ENCODE measurements at places on chromosomes 13 and 19.

DNA sequence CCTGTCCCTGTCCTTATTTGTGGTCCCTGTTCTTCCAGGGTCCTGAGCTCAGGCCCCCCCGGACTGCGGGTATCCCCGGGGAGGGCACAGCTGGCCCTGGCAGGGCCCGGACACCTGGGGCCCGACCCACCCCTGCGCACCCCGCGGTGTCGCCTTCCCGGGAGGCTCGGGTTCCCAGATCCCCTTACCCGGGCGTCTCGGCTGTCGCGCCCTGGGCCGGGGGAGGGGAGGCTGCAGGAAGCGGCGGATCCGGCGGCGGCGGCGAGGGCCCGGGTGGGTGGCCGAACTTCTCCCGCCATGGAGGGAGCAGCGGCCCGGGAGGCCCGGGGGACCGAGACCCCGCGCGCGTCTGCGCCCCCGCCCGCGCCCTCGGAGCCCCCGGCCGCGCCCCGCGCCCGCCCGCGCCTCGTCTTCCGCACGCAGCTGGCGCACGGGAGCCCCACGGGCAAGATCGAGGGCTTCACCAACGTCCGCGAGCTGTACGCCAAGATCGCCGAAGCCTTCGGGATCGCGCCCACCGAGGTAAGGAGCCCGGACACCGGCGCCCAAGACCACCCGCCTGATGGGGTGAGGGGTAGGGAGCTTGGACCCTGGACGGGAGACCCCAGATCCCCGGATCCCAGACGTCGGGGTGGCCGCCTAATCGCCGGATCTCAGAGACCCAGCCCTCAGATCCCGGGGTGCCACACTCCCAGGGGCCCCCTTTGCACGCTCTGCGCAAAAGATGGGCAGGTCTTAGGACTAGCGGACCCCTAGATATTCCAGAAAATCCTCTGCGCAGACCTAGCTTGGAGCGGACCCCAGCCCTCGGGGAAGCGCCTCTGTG is at the start of gene GIPC3:
GIPC3 (plus strand) TSS at position 178 of the 826 bp plus-strand sequence; CDS start at position 298, 120 bp downstream.
- DNase-seq: no peak
- H3K36me3 ChIP-seq: no peaks in the 10 kb centered on the region
- peaks cover 7% of the 10 kb centered on the region for H3K4me1 ChIP-seq
- no peak within 1 kb of the TSS for H3K27ac ChIP-seq

DNA sequence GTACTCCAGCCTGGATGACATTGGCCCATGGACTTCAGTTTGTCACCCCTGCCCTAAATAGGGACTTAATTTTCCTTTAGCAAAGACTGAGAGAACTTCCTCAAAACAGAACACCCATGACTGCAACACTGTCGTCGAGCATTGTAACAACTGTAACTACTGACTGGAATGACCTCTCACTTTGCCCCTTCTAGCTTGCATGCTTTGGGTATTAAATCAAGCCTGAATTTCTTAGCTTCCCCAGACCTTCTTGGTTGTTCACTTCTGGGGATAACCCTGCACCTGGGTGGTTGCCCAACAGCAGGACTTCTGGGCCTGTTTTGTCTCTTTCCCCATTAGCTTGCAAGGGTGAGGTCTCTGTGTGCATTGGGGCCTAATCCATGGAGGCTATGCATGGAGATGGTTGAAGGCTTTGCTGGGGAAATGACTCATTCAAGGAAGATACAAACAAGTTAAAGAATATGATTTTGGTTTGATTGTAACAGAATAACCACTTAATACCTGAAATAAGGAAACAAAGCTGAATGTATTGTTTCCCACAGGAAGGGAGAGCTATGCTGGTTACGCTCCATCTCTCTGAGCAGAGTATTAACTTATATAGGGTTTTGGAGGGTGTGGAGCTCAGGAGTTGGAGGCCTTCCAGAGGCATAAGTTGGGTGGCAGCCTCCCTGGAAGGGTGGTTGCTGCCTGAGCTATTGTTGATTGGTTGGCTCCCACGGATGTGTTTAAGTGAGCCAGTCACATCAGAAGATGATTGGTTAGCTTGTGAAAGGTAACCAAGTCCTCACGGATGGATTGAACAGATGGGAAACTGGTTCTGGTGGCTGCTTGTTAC is 34.7 kb upstream of the UBAC2 start:
- H3K27ac ChIP-seq: no peak overlapping the region
- H3K4me1 ChIP-seq: no peaks in the 10 kb centered on the region
- no peak for DNase-seq
- no peak overlapping the region for H3K4me3 ChIP-seq
- no peaks in the 10 kb centered on the region for H3K36me3 ChIP-seq

DNA sequence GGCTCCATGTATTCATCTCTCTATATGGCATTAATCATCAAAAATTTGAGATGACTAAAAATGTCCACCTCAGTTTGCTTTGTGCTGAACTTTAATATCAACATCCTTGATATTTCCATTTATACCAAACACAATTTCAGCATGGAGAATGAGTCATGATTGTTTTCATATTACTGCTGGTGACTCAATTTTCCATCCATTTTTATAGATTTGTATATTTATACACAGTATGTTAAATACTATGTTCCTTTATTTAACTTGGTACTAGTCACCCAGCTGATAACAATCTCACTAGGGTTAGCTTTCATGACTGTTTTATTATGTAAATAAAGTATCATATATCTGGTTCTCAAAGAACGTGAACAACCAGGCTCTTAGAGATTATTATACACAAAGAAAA is 1255.1 kb downstream of the SLITRK1 start:
- no peaks in the 10 kb centered on the region for H3K27me3 ChIP-seq
- H3K27ac ChIP-seq: no peak overlapping the region
- DNase-seq: peak; percentile 1
- H3K36me3 ChIP-seq: no peaks in the 10 kb centered on the region
- H3K4me1 ChIP-seq: no peaks in the 10 kb centered on the region
- H3K4me3 ChIP-seq: no peak overlapping the region

GRCh38 chr13:37047032-37047431 is 12.5 kb downstream of the SUPT20H start:
- peaks cover 33% of the 10 kb centered on the region for H3K36me3 ChIP-seq
- no peaks in the 10 kb centered on the region for H3K27me3 ChIP-seq
- peaks cover 7% of the 10 kb centered on the region for H3K4me1 ChIP-seq
- H3K4me3 ChIP-seq: no peak overlapping the region

DNA sequence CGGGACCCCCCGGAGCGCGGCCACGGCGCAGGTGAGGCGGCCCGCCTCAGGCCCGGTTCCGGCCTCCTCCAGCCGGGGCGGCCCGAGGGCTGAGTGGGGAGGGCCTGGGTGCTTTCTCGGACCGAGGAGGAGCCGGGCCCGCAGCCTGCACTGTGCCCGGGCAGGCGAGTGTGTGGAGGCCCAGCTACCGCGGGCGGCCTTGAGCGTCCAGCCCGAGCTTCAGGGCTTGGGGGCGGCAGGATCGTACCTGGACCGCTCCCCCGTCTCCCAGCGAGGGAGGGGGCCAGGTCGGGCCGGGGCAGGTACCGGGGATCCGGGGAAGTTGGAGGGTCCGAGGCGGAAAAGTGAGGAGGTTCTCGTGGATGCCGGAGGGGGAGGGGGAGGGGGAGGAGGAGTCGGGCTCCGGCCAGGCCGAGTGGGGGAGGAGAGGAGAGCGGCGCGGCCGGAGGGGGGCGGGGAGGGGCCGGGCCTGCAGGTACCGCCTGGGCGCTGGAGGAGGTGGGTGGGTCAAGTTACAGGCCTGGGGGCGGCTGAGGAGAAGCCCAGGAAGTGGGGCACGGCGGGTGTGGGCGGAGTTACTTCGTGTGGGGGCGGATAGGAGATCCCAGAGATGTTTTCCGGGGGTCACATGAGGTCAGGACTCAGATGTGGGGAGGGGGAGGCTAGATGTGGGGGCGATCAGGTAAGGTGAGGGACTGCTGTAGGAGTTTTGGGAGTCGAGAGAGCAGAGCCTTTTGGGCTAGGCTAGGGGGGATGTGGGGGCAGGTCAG is 545 bp downstream of the NACC1 start:
- no peak for DNase-seq
- H3K27ac ChIP-seq: peak overlapping the region; percentile 57
- H3K4me3 ChIP-seq: peak overlapping the region; percentile 58
- H3K4me1 ChIP-seq: peaks cover 13% of the 10 kb centered on the region

DNA sequence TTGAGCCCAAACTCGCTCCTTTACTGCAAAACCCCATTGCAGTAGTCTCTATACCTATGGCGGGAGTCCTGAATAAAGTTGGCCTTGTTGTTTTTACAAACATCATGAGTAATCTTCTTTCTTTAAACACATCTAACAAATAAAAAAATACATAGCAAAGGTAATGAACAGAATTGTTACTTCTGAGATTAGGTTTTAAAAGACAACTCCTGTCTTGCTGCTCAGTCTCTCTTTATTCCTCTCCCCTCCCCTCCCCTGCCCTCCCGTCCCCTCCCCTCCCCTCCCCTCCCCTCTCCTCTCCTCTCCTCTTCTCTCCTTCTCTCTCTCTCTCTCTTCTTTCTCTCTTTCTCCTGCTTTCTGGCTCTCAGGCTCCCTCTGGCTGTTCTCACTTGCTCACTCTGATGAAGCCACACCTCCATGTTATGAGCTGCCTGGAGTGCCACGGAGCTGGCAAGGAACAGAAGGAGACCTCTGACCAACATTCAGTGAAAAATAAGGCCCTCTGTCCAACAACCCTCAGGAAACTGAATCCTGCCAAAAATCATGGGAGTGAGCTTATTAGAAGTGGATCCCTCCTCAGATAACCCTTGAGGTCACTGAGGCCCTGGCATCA is 300.7 kb upstream of the MIR17HG start:
- no peak overlapping the region for H3K27ac ChIP-seq
- H3K27me3 ChIP-seq: no peaks in the 10 kb centered on the region
- no peak overlapping the region for H3K4me3 ChIP-seq
- DNase-seq: no peak
- H3K36me3 ChIP-seq: no peaks in the 10 kb centered on the region
- no peaks in the 10 kb centered on the region for H3K4me1 ChIP-seq

DNA sequence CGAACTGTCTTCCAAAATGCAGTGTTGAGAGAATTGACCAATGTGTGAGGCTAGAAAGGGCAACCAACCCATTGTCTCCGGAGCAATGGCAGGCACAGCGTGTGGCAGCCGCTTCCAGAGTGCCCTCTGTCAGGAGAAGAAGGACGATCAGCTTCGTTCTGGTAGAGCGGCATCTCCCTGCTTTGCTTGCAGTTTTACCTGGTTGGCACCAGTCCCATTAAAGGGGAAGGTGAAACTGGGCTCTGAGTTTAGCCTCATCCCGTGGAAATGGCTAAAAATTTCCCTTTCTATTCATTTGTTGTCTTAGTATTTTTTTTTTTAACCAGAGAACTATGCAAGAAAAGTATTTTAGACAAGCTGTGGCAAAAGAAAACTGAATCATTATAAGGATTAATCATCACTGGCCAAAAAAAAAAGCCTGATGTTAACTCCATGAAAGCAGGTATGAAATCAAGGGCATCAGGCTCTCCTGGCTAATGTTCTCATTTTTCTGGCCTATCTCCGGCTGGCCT is 81.5 kb upstream of the SLC7A1 start:
- no peak overlapping the region for H3K4me3 ChIP-seq
- H3K4me1 ChIP-seq: no peaks in the 10 kb centered on the region
- H3K36me3 ChIP-seq: no peaks in the 10 kb centered on the region
- peaks cover 7% of the 10 kb centered on the region for H3K27me3 ChIP-seq
- DNase-seq: no peak
- H3K27ac ChIP-seq: no peak overlapping the region

- no peak overlapping the region for H3K4me3 ChIP-seq
- no peaks in the 10 kb centered on the region for H3K27me3 ChIP-seq
- no peak overlapping the region for H3K27ac ChIP-seq
- DNase-seq: no peak
- peaks cover 36% of the 10 kb centered on the region for H3K4me1 ChIP-seq
- H3K36me3 ChIP-seq: no peaks in the 10 kb centered on the region
Measured at GRCh38 chr13:21012211-21012610, 49.2 kb downstream of the LATS2 start.

DNA sequence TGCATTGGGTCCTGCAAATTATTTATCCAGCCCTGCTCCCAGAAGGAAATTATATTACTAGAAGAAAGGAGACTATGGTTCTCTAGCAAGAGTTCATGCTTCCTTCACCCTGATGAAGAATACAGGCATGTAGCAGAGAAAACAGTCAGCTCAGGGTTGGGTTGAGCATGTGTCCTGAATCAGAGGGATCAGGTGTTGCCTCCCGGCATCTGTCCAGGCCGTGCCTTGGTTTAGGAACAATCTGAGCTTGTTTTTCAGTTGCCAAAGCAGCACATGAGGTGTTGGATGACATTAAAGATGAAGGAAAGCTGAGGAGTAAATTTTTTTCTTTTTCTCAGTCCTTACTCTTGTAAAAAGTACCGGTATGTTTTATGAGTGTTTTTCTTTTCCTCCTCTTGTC is 62.0 kb downstream of the KL start:
- no peaks in the 10 kb centered on the region for H3K27me3 ChIP-seq
- no peak for DNase-seq
- peaks cover 16% of the 10 kb centered on the region for H3K4me1 ChIP-seq
- no peaks in the 10 kb centered on the region for H3K36me3 ChIP-seq
- H3K27ac ChIP-seq: no peak overlapping the region
- H3K4me3 ChIP-seq: no peak overlapping the region
